Stimulated activated CD4-positive, alpha-beta T cell treated with anti-CD3 and anti-CD28 coated beads, TNF-alpha, amount 100 ng/mL, for 24 hours (primary cell): ENCODE measurements at places on chromosomes 12 and 14.

- DNase-seq: peak; percentile 15
These were observed 101.2 kb downstream of the NELL2 start for GRCh38 chr12:44774815-44775411.

DNA sequence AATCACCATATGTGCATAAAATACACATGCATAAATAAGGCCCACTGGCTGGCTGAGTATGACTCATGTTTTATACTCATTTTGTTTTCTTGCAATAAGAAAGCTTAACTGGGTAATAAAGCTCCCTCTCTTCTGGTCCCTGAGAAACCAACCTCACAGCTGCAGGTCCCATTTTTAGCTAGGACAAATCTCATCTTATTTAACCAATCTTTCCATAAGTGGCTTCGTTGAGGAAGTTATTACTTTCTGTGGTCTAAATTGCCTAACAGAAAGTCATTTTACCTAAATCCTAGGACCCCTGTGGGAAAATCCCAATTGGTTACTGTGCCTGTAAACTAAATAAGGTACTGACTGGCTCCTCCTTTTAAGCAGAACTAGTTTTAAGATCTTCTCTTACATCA, 232.8 kb upstream of the FBXO33 start:
- no peak for DNase-seq

DNA sequence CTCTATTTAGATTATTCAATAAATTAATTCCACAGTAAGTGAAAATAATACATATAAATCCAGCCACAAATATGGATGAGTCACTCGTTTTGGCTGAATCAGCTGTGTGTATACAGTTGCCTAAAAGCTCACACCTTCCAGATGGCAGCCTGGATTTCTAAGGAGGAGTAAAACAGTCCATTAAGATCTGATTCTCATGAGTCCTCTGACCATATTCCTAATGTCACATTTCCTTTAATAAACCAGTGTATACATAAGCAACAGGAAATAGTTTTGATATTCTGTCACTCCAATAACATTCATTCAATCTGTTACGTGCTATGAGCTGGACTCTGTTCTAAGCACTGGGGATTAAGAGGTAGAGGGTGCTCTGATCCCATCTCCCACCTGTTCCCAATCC, 21.8 kb downstream of the MDM1 start:
- no peak for DNase-seq

DNA sequence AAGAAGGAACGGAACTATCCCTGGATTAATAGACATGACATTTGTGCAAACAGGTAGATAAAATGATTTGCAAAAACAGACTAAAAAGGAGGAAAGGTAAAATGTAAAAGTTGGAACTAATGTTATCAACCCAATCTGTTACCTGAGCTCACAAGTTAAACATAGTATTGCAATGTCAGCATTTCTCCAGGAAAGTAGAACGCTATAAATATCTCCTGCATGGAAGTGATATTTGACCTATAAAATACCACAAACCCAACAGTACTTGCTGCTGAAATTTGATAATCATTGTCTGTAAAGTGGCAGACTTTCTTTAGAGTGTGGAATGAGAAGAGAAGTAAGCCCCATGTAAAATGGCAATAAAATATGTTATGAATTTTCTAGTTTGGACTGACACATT, 1435.7 kb downstream of the LRFN5 start:
- no peak for DNase-seq

GRCh38 chr12:14510574-14510973, 57.1 kb downstream of the PLBD1 start:
- no peak for DNase-seq

- no peak for DNase-seq
These were observed 4.6 kb upstream of the SELPLG start for GRCh38 chr12:108638141-108638827.

DNA sequence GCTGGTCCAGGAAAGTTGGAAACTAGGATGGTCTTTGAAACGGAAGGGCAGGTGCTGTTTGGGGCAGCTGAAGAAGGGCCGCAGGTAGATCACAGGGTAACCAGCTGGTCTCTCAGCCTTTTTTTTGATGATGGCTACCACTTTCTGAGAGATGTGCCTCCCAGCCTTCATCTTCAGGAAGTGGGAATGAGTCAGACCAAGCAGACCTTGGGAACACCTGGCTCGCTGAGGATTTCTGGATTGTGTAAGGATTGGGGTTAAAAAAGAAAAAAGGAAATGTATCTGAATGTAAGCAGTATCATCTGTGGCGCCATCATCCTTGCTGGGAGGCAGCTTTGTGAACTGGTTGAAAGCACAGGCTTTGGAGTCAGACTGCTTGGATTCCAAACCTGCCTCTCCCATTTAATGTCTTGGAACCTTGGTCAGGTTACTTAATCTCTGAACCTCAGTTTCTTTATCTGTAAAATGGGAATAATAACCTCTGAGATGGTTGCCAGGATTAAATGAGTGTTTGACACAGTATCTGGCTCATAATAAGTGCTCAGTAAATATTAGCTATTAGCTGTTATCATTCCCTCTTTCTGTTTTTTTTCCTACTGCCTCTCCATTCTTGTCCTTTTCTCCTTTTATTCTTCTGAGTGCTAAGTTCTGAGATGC, 1.7 kb downstream of the PRPF40B start:
- DNase-seq: no peak
